ENCODE measurements at places on chromosomes 5 and 9.
A peak's percentile ranks its signal among the peaks of the same experiment; 100 is the strongest.

DNA sequence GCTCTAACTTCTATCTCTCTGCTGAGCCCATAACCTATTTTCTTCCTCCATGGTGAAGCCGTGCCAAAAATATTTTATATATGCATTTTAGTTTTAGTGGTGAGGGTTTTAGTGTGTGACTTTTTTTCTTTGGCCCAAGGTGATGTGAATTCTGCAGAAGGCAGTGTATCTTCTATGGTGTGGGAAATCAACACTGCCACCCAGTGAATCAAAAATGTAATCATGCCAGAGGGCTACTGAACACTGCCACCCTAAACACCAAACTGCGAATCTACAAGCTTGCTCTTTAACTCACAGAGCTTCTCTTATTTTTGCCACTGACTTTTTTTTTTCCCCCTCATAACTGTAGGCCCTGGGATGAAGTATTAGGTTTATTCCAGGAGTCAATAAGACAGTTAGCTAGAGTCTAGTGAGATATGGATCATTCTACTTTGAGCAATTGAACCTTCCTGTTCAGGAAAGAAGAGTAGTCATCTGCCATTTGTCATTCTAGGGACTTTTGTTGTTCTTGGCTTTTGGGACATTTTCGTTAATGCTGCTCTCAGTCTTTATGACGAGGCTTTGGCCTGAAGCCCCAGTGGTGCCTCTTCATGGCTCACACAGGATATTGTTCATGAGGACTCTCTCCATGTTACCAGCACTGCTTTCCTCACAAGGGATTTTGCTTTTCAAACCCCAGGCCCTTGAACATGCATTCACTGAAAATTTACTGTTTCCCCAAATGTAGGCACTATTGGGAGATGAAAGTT is 53.1 kb downstream of the C7 start:
- DNase-seq: no peak

DNA sequence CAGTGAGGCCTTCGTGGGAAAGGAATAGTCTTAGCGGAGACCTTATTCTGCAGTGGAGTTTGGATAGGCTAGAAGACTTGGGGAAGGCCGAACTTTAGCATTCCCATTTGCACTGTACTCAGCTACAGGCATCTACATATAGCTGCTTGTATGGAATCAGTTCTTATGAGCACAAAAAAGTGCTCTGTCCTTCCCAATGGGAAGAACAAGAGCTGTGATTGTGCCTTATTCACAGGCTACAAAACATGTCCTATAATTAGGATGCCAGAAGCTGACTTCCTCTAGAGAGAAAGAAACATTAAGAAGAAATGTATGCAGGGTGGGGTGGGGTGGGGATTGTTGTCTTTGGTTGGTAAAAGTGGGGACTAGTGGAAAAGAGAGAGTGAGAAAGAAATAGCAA is 154.7 kb downstream of the ATP10B start:
- no peak for DNase-seq

DNA sequence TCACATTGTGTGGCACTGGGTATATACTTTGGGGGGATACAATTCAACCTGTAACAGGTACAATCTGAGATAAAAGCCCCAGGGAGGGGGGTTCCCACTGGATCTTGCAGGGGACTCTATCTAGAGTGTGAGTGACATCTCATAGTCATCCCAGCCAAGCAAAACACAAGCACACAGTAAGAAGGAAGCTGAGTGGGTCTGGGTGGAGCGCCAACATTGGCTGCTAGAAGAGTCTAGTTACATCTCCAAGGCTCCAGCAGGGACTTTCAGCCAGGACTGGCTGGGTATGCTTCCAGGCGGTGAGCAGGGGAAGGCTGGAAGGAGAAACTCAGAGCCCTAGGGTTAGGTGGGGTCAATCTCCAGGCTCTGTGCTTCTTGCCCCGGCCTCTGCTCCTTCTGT is 53.0 kb downstream of the IL31RA start:
- no peak for DNase-seq

DNA sequence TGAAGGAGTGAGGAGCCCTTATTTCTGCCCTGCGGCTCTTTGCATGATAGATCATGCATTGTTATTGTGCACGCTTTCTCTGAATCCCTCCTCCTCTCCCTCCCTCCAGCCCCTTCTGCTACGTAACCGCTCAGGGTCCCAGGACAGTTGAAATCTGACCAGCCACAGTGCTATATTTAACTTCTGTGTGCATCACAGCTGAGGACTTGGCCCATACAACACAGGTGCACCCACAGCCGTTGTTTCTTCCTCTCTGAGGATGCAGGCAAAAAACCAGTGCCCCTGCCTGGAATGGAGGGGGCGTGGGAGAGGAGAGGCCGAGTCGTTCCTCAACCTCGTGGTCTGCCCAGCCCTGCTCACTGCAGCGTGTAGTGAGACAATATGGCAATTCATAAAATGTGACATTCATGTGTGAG is 335.6 kb upstream of the CLINT1 start:
- no peak for DNase-seq

- peak; percentile 67 for DNase-seq
Observed at GRCh38 chr5:136058039-136058971, 29.5 kb downstream of the TGFBI start.

- no peak for DNase-seq
Observed at GRCh38 chr9:4055032-4055431, 244.8 kb downstream of the GLIS3 start.

DNA sequence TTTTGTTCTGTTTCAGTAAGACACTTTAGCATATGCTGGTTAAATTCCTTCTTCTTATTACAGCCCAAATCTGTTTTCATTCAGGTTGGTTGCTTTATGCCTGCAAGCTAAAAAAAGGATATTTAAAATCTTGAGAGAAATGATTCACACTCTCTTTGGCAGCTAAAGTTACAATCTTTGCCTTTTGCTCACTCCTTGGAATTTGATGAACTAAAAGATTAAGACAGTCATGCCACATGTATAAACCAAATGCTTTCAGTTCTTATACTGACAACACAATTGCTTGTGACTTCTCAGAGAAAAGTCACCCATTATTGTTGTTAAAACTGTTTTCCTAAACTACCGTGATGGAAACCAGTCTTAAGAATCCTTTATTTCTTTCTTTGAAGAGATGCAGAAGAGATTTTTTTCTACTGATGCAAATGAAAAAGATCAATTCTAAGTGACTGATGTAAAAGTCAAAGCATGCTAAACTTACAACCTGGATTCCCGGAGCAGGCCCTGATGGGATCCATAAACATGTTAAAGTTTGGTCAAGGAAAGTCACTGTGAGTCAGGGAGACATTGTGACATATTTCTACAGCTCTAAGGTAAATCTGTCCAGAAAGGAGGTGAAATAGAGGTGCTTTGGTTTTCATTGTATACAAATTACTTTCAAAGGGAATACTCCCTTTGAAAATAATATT is 144.2 kb upstream of the CDH10 start:
- no peak for DNase-seq

DNA sequence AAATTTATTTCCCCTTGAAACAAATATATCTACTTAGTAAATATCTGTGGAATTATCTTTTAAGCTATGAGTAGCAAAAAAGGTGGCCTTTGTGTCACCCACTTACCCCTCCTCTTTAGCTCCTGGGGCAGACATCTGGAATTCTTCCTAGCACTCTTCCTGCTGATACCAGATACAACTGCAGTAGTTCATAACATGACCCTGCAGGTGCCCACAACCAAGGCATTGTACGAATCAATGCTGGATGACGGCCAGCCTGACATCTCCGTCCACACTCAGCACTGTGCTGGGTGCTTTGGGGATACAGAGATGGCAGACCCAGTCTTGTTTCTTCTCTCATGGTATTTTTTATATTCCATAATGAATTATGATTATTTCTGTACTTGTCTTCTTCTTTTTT is 152.3 kb downstream of the GOLPH3 start:
- no peak for DNase-seq

DNA sequence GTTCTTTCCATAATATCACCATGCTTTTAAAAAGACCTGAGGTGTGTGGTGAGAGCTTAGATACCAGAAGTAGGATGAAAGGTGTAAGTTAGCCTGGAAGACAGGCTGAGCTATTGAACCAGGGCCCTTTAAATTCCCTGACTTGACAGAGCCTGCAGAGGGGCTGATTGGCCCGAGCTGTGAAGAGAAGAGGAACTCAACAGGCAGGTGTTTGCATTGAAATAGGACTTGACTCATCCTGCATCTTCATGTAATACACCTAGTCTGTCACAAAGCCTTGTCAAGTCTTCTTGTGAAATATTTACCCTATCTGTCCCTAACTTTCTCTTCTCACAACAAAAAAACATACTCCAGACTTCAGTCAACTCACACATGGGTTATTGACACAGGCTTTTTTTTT is 16.6 kb upstream of the ANP32B start:
- DNase-seq: no peak

- no peak for DNase-seq
Observed at GRCh38 chr5:62331921-62332320, 25.9 kb downstream of the KIF2A start.

GRCh38 chr9:127457191-127457878 is 6.0 kb downstream of the LRSAM1 start:
- DNase-seq: no peak

Measured in colonic mucosa (tissue), 4 donors.